ENCODE measurements at places on chromosomes 5 and 9. TPM values are rescaled to one million over a fixed set of nuclear protein-coding genes. Genes with fewer than 3 reads are reported as not detected.

The SAXO1 gene
- total RNA-seq = under 0.01 TPM

The WASHC1 gene
- 4.7 TPM for total RNA-seq

The NR2F1 gene
- 3.4 TPM for total RNA-seq

The PAEP gene
- total RNA-seq = not detected

The SLC28A3 gene
- 0.15 TPM for total RNA-seq

The MEF2C gene
- total RNA-seq = 1.8 TPM

The ITK gene
- total RNA-seq = not detected

The TMEM252 gene
- total RNA-seq = 0.20 TPM

The SPINK4 gene
- not detected for total RNA-seq

The FOXD4L4 gene
- total RNA-seq = 0.20 TPM

The RMRP gene
- 14,792 TPM for total RNA-seq

The TMEM174 gene
- not detected for total RNA-seq

The PTGDS gene
- total RNA-seq = not detected

The GLRA1 gene
- not detected for total RNA-seq

The PCDHB3 gene
- 2.9 TPM for total RNA-seq

The CDX1 gene
- not detected for total RNA-seq

The NOXA1 gene
- total RNA-seq = 2.1 TPM

The TCERG1 gene
- 47.4 TPM for total RNA-seq

The SLC38A9 gene
- total RNA-seq = 57.8 TPM

The BTNL3 gene
- not detected for total RNA-seq

The PCDHGA11 gene
- total RNA-seq = 1.4 TPM

The FAM53C gene
- 26.2 TPM for total RNA-seq

The KLF4 gene
- total RNA-seq = 3.2 TPM

The IL9 gene
- total RNA-seq = not detected

The GPR150 gene
- 0.69 TPM for total RNA-seq

The MARCOL gene
- total RNA-seq = not detected

The CACNA1B gene
- not detected for total RNA-seq

The LCN6 gene
- total RNA-seq = not detected

The DMGDH gene
- 4.5 TPM for total RNA-seq

The LURAP1L gene
- 7.3 TPM for total RNA-seq

The TRMO gene
- total RNA-seq = 31.3 TPM

The CCDC192 gene
- total RNA-seq = not detected

The MCTP1 gene
- 22.3 TPM for total RNA-seq

The TTLL11 gene
- 2.3 TPM for total RNA-seq

The FAM78A gene
- 0.17 TPM for total RNA-seq

The SNX24 gene
- total RNA-seq = 60.3 TPM

The NR6A1 gene
- total RNA-seq = 6.1 TPM

The ACSL6 gene
- not detected for total RNA-seq

The SMIM32 gene
- total RNA-seq = not detected

The IFNA14 gene
- not detected for total RNA-seq

The RNF208 gene
- total RNA-seq = not detected

The SPATA31E1 gene
- not detected for total RNA-seq

The ZNF367 gene
- 8.7 TPM for total RNA-seq

The PLEKHG4B gene
- 0.15 TPM for total RNA-seq

The CDH9 gene
- not detected for total RNA-seq

The PCDH1 gene
- 10.6 TPM for total RNA-seq

The SLC1A1 gene
- total RNA-seq = 39.5 TPM

The CKMT2 gene
- total RNA-seq = 2.8 TPM

The SLC6A18 gene
- not detected for total RNA-seq

The GRM6 gene
- total RNA-seq = not detected
